ENCODE measurements at places on chromosomes 4 and X.

- no peak for DNase-seq
Measured at GRCh38 chrX:40719218-40719617, 16.1 kb downstream of the MED14 start.

DNA sequence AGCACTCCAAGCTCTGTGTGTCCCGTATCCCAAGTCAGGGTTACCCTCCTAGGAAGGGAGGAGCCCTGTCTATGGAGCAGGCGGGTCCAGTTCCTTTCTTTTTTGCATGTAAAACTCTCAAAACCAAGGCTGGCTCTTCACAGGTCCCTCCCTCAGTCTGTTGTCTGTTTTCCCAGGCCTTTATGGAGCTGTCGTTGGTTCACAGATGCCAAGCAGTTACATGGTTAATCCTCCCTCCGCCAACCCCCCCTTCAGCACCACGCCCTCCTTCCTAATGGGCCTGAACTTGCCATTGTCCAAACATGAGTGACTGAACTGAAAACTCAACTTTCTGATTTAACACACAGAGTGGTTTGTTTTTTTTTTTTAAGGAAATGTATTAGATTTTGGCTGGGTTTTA is 148.3 kb downstream of the STOX2 start:
- no peak for DNase-seq

GRCh38 chrX:52220936-52221335 is 36.2 kb downstream of the MAGED4 start:
- no peak for DNase-seq

DNA sequence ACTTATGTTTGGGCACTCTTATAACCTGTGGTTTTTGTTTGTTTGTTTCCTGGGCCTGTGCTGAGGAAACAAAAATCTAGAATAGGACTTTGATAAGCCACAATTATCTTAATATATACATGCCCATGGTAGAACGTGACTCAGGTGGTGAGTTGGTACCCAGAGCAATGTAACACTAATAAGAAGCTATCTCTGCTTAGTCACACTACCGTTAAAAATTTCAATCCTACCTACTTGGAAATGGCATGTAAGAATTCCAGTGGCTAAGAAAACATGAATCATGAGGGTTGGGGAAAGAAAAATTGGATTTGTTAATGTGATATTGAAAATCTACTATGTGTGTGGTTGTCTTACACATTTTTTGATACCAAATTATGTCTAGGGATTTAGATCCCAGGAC is 30.5 kb upstream of the ADGRG2 start:
- no peak for DNase-seq

GRCh38 chrX:2894885-2895292 is 34.2 kb downstream of the ARSD start:
- peak; percentile 49 for DNase-seq

GRCh38 chr4:78293348-78293747 is 236.2 kb downstream of the FRAS1 start:
- DNase-seq: no peak

DNA sequence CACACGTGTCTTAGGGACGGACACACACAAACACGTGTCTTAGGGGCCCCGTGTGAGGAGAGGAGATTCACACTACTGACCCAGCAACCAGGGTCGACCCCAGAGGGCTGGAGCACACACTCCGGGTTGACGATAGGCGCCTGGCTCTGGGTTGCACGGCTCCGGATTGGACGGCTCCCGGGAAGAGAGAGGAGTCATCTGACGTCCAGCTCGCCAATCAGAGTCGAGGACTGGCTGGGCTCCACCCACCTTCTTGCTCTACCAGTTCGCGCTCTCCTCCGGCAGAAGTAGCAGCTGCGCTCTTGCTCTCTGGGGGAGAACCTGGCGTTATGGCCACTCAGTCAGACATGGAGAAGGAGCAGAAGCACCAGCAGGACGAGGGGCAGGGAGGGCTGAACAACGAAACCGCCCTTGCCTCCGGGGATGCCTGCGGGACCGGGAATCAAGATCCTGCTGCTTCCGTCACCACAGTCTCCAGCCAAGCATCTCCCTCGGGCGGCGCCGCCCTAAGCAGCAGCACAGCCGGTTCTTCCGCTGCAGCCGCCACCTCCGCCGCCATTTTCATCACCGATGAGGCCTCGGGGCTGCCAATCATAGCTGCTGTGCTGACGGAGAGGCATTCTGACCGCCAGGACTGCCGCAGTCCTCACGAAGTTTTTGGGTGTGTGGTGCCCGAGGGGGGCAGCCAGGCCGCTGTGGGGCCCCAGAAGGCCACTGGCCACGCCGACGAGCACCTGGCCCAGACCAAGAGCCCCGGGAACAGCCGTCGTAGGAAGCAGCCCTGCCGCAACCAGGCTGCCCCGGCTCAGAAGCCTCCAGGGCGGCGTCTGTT is 74.3 kb downstream of the NUDT10 start:
- DNase-seq: no peak

DNA sequence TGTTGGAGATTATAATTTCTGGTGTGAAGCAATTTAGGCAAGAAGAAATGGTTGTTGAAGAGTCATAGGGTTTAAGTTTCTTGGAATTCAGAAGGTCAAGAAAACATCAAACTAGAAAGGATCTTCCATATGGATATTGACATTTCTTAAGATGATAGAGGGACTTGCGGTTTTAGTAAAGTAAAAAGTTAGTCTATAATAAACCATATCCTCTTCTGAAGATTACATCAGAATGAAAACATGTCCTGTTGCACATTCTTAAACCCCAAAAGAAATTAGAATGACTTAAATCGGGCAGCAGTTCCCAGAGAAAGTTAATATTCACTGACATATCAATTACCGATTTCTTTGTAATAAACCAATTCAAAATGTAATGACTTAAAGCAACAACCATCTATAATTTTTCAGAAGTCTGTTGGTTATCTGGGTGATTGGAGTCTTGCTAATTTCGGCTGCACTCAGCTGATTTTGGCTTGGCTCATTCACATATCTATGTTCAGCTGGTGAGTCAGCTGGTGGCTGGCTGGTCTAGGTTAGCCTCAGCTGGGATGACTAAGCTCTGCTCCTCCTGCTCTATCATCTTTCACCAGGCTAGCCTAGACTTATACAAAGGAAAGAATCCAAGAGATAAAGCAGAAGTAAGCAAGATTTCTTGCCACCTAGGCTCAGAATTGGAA is 24.4 kb upstream of the DYNLT3 start:
- DNase-seq: peak; percentile 52

DNA sequence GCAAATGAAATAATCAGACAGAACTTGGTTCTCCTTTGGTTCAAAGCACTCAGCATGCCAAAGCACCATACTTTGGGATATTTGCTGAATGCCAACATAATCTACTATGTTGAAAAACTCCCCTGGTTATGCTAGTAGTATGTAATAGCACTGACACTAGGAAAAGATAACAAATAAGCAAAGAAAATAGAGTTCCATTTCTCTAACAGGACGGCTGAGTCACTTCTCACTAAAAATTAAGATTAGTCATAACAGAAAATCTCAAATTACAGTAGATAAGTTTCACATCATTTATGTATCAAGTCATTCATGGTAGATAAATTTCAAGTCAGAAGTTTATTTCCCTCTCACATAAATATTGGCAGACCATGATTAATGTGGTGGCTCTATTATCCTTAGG is 17.9 kb downstream of the PDHA2 start:
- DNase-seq: no peak

DNA sequence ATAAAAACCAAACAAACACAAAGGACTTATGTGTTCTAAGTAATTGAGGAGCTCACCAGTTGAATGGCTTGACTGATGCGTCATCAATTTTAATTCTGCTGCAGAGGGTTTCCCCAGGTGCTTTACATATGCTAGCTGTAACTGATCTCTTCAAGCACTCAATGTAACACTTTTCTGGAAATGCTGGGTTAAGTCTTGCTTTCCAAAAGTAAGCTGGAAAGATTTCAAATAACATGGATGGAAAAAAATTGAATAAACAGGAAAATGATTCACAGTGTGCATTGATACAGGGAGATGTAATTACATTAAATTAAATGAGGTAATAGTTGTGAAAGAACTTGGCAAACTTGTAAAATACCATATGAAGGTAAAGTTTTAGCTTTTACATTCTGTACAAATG is 186.7 kb upstream of the WDFY3 start:
- DNase-seq: no peak

- DNase-seq: no peak
Measured at GRCh38 chrX:138777230-138777629, 65.7 kb upstream of the FGF13 start.

- DNase-seq: no peak
Measured at GRCh38 chrX:46561824-46562657, 11.5 kb upstream of the CHST7 start.

GRCh38 chr4:67684839-67685531 is 16.0 kb downstream of the UBA6 start:
- DNase-seq: no peak

- no peak for DNase-seq
Measured at GRCh38 chr4:40492691-40493090, 137.0 kb downstream of the RBM47 start.

- DNase-seq: no peak
Measured at GRCh38 chr4:106385853-106386393, 17.3 kb upstream of the GIMD1 start.

- DNase-seq: no peak
Measured at GRCh38 chrX:151901826-151902225, 10.9 kb upstream of the MAGEA4 start.

GRCh38 chr4:165842684-165843083 is 30.4 kb upstream of the TLL1 start:
- DNase-seq: no peak

DNA sequence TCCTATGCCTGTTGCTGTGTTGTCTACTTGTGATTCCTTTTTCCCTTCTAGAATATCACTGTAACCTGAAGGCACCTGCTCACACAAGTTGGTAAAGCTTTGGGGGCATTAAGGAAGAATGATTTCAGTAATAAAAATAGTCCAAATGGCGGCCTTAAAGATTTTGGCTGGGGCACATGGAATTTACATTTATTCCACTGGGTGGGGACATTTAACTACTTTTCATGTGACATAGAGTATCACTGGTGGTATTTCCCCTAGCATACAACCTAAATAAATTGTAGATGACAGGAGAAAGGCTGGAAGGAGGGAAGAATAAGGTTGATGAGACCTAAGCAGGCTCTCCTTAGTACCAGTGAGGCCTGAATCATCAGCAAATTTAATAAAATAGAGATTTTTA is 121.8 kb upstream of the EDA2R start:
- no peak for DNase-seq
